Stimulated activated CD8-positive, alpha-beta memory T cell treated with anti-CD3 and anti-CD28 coated beads, Interleukin-15, amount 100 ng/mL, for 1 hour (primary cell): ENCODE measurements at places on chromosomes 3 and 15.

- no peak for DNase-seq
Observed at GRCh38 chr15:38930851-38931572, 366.4 kb upstream of the RASGRP1 start.

DNA sequence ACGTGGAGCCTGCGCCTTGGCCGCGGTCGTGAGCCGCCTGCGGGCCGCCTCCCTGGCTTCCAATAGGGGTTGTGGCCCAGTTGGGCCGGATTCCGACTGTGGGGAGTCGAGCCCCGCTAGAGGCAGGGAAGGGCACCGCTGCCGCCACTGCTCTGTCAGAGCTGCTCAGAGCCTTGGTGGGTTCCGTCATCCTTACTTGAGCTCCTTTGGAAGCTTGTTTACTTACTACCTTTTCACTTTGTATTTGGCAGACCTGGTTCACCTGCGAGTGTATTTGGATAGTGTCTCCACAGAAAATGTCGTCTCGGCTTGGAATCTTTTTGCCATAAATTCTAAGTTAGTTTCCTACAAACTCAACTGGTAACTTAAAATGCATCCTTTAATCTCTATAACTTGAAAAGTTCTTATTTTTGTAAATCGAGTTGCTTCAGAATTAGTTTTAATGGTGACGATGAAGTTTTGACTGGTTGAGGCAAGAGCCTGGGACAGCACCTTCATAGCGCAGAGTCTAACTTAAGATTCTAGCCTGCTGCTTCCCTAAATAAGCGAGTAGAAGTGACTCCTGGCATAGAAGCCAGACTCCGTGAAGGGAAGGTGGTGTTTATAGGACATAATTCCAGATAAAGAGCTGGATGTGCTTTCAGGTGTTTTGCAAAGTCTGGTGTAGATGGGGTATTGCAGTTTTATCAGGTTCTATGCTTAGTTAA lies 800 bp downstream of the DAG1 start:
- DNase-seq, result no peak

GRCh38 chr3:106290304-106290997 lies 421.6 kb upstream of the CBLB start:
- no peak for DNase-seq

DNA sequence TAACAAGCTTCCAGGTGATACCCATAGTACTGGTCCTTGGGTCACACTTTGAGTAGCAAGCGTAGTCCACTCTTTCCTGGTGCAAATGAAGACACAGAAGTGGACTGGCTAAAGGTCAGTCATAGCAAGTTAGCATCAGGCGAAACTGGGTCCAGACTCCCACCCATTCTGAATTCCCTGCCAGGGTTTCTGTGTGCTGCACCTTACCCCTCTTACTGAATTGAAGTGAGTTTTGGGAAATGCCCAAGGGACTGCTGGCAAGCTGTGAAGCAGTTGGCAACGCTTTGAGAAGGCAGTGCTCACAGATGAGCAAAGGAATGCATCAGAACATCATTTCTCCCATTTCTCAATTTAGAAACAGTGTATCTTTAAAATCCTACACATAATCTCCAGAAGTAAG lies 1.8 kb upstream of the LSG1 start:
- DNase-seq, result no peak

DNA sequence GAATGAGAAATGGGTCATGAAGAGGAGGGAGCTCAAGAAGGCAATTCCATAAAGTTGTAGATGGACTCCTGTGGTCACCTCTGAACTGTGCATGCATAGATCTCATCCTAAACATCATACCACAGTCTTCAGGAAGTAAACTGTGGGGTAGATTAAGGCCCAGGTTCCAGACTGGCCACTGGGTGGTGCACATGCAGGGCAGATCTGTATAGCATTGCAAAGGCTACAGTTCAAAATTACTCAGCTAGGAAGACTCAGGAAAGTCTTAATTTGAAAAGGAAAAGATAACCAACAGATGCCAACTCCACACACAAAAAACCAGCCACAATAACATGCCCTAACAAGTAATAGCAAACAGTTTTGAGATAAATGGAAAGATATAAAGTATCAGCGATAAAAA lies 20.3 kb downstream of the KY start:
- DNase-seq, result no peak

GRCh38 chr15:34001536-34001935 lies 33.2 kb downstream of the CHRM5 start:
- no peak for DNase-seq

GRCh38 chr3:196600359-196600758 lies 31.9 kb downstream of the FBXO45 start:
- no peak for DNase-seq

DNA sequence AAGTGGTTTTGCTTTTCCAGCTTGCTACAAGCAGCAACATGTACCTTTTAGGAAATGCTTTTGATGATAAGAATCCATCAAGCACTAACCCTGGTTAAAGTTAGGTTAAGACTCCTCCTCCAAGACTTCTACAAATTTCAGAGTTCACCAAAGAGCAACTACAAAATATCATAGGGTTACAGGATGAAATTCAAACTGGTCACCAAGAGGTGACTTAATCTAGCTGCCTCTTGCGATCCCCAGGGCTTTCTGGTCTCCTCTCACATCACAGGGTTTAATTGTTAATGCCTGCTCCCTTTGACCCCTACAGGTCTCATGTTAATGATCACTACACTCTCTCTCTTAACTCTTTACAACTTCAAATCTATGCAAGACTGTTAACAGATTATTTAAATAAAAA lies 66.5 kb downstream of the DPH6 start:
- DNase-seq, result no peak

DNA sequence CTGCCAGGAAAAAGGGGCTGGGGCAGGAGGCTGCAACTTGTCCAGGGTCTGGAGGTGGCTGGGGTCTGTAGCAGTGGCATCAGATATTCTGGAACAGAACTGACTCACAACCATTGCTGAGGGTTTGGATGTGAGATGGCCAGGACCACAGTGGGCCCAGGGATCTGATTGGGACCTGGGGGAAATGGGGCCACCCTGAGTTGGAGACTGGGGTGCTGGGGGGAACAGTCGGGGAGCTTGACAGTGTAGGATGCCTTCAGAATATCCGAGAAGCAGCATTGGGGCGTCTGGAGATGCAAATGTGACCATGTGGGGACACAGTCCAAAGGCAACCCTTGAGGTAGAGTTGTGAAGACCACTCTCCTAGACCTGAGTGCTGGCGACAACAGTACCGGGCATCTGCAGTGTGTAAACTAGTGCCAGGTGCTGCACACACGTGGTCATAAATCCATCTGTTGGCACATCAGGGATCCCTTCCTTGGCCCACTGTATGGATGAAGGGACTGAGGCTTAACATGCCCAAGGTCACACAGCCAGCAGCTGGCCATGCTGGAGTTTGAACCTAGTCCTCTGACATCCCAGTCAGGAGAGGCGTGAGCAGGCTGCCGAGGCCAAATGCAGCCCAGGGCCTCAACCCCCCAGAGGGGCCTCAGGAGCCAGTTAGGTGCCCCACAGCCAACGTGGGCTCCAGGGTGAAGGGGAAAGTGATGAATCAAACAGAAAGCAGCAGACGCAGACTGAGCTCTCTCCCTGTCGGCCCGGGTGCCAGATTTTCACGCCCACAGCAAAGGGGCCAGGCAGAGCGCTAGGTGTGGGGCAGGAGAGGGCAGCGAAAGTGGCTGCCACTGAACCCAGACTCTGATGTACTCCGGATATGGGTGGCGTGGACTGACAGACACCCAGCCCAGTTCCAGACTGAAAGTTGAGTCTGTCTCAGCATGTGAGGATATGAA lies 18.8 kb downstream of the HEMK1 start:
- DNase-seq, result no peak

- DNase-seq, result no peak
Observed at GRCh38 chr15:51846066-51846462, 16.6 kb downstream of the TMOD3 start.

GRCh38 chr15:28094732-28095521 lies 4.2 kb downstream of the OCA2 start:
- no peak for DNase-seq

DNA sequence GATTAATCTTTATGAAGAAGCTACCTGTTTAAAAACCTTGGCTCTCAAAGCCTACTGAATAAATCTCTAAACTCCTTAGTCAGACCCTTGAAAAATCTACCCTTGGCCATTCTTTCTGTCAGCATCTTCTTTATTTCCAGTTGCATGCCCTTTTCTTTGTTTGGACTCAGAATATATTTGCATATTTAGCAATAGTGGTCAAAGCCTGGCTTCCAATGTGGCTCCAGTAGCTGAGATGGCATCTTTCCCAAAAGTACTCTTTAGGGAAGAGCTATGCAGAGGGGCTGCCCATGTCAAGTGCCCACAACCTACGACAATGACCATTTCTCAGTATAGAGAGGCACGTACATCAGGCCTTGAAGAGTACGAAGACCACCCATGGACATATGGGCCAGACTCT lies 47.2 kb downstream of the TLNRD1 start:
- DNase-seq, result no peak

DNA sequence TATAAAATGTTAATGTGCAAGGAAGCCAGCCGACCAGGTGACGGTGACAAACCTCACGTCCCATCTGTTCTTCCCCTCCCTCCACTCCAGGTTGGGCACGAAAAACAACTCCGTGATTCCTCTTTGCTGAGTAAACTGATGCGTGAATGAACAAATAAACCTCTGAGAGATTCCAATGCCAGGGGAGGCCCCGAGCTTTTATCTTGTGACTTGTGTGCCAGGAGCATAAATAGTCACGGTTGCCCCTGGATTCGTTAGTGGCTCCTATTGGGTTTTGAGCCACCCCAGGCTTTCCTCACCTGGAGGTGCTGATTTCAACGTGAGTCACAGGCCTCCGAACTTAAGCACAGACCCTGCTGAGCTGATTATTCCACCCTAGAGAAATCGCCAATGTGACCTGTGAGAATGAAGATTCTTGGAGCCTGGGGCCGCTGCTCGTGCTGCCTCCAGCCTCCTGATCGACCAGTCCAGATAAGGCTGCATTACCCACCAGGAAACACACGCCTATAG lies 119.2 kb downstream of the SHQ1 start:
- no peak for DNase-seq

DNA sequence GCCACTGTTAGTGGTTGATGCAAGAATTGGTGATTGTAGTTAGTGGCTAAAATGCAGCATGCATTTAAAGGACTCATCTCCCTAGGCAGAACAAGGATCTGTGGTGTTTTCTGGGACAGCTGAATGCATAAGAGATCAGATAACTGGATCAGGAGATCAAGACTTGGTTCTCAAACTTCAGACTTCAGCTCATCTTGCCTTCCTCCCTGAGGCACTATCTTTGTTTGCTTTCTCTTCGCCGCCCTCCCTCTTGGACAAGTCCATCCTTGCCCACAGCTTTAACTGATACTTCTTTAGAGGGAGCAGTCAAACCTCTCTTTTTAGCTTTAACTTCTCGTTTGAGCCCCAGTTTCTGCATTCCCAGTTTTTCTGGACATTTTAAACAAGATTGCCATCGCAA lies 195.4 kb upstream of the TPRG1 start:
- DNase-seq, result no peak

DNA sequence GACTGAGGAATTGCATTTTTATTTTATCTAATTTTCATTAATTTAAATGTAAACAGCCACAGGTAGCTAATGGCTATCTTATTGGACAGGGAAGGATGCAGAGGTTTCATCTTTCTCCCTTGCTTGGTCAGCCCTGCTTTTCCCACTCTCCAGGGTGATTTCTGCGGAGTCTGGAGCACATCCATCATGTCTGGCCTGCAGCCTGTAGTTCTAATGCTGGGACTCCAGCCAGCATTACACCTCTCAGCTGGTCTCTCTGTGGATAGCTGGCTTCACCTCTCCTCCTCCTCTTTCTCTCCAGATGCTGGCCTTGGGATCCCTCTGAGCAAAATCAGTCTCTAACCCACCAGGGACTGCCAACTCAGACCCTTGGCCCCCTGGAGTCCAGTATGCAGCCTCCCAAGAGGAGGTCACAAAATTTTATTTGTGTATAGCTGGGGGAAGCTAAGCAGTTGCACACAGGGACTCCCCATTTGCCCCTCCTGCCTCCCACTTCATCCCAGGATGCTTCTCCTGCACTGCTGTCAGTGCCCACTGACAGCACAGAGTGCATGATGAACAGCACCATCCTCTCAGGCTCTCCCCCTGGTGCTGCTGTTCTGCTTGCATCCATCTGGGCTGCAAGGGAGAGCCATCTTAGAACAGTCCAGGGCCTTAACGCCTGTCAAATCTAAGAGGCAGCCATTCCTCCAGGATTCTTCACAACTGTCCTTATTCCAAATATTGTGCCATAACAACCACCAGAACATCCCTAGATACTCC lies 1.7 kb downstream of the BFSP2 start:
- no peak for DNase-seq

DNA sequence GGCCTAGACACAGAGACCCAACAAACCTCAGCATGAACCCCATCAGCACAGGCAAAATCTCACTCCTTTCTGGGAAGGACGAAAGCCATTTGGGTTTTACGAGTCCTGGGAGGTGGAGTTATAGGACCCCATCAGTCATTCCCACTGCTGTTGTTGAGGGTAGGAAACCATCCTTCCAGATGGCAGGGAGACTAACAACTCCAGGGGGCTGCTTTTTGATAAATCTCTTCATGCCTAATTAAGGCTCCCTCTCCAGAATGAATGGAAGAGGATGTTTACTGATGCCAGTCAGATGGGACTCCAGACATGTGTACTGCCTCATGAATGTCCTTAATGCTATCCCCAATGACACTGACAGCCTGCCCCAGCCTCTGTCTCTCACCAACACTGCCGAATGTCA lies 75.3 kb downstream of the ST8SIA2 start:
- no peak for DNase-seq

DNA sequence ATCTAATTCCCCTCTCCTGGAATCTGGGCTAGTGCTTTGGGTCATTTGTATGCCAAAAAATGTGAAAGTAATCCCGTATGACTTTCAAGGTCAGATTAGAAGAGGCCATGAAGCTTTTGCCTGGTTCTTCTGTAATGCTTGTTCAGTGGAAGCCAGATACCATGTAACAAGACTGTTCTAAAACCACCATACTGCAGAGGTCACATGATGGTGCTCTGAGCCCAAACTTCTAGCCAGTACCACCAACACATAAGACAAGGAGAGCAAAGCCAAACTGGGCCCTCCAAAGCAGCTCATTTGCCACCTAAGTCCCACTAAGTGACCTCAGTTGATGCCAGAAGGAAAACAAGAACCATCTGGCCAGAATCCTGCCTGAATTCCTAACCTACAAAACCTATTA lies 64.3 kb upstream of the MELTF start:
- DNase-seq, result no peak

GRCh38 chr3:45153658-45154437 lies 7.7 kb upstream of the CDCP1 start:
- DNase-seq, result no peak

- no peak for DNase-seq
Observed at GRCh38 chr3:103181160-103181559, 746.3 kb downstream of the ZPLD1 start.
